ENCODE measurements at places on chromosomes 4 and X.

- DNase-seq, result no peak
Measured at GRCh38 chr4:24856586-24856985, 56.3 kb downstream of the CCDC149 start.

- DNase-seq, result no peak
Measured at GRCh38 chrX:4253092-4253491, 539.6 kb upstream of the PRKX start.

DNA sequence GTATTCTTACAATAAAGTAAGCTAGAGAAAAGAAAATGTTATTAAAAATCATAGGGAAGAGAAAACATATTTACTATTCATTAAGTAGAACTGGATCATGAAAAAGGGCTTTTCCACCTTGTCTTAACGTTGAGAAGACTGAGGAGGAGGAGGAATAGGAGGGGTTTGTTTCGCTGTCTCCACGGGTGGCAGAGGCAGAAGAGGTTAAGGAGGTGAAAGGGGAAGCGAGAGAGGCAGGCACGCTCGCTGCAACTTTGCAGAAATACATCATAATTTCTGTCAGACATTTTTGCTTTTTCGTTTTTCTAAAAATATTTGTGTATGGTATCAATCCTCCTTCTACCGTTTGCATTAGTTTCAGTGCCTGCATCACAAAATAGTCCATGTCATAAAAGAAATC lies 2375.1 kb upstream of the AGA start:
- DNase-seq, result no peak

DNA sequence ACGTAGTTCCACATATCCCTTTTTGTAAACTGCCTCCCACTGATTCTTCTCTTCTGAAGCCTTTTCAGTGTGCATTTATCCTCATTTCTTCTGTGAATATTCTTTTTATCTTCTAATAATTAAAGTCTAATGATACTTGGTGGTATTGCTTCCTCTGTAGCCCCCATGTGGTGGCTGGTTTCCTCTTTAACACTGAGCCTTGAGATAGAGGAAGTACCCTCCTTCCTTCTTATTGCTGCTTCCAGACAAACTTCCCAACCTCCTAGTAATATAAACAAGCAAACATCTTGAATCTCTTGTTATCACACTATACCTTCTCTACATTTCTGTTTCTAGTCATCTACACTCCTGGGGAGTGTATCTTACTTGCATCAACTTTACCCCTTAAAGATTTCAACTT lies 310.5 kb upstream of the GIMD1 start:
- DNase-seq, result no peak

Data from NCI-H2081 (cell line).